ENCODE measurements at places on chromosomes 4 and X. TPM values are rescaled to one million over a fixed set of nuclear protein-coding genes. Genes with fewer than 3 reads are reported as not detected.

Gene PRSS12
- total RNA-seq = 4.6 TPM

DNA sequence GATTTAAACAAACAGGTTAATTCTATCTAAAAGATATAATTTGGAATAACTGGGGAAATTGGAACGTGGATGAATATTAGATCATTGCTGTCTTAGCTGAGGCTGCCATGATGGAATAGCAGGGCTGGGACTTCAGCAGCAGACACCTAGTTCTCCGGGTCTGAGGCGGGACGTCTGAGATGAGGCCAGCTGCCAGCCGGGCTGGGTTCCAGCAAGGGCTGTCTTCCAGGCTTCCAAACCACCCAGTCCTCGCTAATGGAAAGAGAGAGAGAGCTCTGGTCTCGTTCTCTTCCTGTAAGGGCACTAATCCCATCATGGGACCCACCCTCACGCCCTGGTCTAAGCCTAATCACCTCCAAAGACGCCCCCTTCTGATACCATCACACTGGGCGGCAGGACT, 85.7 kb downstream of the ADRA2C start:
- no peaks in the 10 kb centered on the region for H3K4me1 ChIP-seq
- no peak for DNase-seq
- peaks cover 56% of the 10 kb centered on the region for H3K27me3 ChIP-seq
- H3K36me3 ChIP-seq = no peaks in the 10 kb centered on the region
- H3K27ac ChIP-seq = no peak overlapping the region

Gene WAS
- total RNA-seq = 1.2 TPM

Gene GC
- 168 TPM for total RNA-seq

GRCh38 chr4:113602646-113603228, 158.8 kb downstream of the CAMK2D start:
- no peaks in the 10 kb centered on the region for H3K27me3 ChIP-seq
- no peak overlapping the region for H3K4me3 ChIP-seq
- H3K27ac ChIP-seq = no peak overlapping the region
- no peak for DNase-seq
- H3K4me1 ChIP-seq = peaks cover 20% of the 10 kb centered on the region

GRCh38 chr4:54971474-54971950, 153.9 kb downstream of the KDR start:
- no peak overlapping the region for H3K27ac ChIP-seq
- DNase-seq = no peak
- peaks cover 14% of the 10 kb centered on the region for H3K27me3 ChIP-seq

Gene MAGEB2
- not detected for total RNA-seq

Gene ESX1
- not detected for total RNA-seq

DNA sequence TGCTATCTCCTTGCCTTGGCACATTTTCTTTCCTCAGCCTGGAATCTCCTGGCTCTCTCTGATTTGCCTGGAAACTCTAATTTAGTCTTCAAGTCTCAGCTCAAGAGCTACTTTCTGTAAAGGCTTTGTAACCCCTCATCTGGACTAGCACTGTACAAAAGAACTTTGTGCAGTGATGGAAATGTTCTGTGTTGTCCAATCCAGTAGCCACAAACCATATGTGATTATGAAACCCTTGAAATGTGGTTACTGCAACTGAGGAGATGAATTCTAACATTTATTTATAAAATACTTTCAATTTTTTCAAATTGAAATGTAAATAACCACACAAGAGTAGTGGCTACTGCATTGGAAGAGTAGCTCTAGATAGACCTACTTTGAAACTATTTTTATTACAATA, 66.6 kb upstream of the HS3ST1 start:
- no peak overlapping the region for H3K27ac ChIP-seq
- peaks cover 8% of the 10 kb centered on the region for H3K4me1 ChIP-seq
- DNase-seq = no peak
- H3K36me3 ChIP-seq = peaks cover 1% of the 10 kb centered on the region

Gene HSD17B13
- 0.31 TPM for total RNA-seq

DNA sequence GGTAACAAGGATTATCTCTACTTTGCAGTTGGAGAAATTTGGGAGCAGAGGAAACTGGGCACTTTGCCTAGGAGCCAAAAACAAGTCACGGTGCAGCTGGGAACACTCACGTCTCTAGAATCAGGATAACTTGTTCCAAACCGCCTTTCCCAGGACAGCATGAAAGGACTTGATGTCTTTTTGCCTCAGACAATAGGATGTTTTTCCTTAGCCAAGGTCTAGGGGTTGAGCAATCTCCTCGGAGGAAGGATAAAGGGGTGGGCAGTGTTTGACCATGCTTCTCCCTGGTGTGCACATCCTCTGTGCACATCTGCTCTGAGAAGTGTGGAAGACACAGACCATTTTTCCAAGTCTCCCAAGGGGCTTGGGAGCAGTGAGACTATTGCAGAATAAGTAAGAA, 1.7 kb upstream of the SPARCL1 start:
- no peak overlapping the region for H3K4me3 ChIP-seq
- no peak overlapping the region for H3K27ac ChIP-seq
- H3K4me1 ChIP-seq = peaks cover 27% of the 10 kb centered on the region
- H3K27me3 ChIP-seq = no peaks in the 10 kb centered on the region
- DNase-seq = no peak
